ENCODE measurements at places on chromosomes 12 and 14.

DNA sequence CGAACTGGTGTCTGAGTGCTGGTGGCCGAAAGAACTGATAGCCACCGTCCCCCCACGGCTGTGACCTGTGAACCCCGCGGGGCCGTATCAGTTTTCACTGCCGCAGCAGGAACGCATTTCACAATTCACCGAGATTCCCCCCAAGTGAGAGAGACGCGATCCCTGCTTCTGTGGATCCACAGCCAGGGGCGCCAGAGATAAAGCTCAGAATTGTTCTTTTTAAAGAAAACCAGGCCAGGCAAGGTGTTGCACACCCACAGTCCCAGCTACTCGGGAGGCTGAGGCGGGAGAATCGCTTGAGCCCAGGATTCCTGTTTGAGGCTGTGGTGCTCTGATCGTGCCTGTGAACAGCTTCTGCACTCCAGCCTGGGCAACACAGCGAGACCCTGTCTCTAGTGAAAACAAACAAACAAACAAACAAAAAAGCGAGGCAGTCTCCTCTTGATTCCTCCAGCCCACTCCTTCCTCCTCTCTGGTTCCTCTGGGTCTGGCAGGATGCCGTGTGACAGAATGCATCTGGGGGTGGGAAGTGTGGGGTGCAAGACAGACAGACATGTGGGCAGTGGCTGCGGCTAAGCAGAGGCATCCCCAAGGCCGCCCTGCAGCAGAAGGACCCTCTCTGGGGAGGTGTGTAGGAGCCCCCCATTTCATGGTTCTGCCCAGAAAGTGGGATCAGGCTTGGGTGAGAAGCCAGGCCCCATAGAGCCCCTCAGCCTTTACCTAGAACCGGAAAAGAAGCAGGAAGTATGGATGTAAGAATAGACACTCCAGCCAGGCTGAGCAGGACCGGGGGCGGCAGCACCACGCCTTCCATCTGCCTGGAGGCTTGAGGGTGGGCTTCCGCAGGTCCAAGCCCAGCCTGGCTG, 39.2 kb upstream of the PPP1R13B start:
- DNase-seq = no peak

DNA sequence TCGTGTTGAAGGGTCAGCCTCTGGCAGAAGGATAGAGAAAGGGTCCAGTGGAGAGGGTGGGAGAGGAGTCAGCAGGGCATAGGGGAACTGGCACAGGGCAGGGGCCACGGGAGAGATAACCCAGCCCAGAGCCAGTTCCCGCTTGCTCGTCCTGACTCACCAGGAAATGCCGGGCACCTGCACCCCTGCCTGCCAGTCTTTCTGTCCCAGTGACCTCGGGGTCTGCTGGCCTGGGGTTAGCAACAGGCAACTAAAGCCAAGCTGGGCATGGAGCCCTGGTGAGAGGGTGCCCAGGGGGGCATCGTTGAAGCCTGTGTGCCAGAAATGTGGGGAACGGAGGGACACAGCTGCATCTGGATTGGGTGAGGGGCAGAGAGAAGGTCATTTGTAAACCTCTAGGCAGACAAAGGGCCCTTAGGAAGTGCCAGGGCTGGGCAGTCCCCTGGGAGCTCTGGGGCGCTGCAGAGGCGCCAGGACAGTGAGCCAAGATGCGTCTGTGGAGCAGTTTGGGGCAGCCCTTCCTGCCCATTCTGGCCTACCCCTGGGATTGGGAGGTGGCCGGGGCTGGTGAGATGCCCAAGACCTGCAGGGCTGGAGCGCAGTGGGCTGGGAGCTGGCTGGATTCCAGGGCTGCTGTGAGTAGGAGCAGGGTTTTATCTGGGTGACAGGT, 5.5 kb downstream of the TNFAIP2 start:
- DNase-seq = peak; percentile 81

DNA sequence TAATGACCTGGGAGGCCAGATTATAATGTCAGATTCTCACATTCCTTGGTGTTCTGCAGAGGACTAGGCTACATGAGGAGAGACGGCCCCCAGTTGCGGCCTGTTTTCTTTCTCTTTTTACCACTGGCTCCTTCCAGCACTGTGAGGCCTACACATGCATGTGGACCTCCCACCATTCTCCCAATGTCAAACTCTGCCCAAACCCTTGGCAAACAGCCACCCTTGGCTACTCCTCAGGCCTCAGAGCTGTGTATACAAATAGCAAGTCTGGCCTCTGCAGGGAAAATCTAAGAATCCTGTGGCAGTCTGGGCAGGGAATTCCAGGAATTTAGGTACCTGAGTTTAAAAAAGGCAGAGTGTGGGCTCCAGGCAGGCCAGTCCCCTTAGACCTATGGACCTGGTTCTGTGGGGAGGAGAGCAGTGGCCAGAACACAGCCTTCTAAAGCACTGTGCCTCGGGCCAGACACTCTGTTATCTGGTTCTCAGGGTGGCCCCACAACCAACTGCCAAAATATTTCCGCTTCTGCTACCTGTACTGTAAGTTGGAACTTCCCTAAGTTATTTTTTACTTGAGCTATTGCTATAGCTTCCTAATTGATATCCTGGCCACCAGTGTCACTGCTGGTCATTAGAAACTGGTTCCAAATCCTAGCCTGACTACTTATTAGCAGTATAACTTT, 19.9 kb upstream of the NEDD1 start:
- no peak for DNase-seq

DNA sequence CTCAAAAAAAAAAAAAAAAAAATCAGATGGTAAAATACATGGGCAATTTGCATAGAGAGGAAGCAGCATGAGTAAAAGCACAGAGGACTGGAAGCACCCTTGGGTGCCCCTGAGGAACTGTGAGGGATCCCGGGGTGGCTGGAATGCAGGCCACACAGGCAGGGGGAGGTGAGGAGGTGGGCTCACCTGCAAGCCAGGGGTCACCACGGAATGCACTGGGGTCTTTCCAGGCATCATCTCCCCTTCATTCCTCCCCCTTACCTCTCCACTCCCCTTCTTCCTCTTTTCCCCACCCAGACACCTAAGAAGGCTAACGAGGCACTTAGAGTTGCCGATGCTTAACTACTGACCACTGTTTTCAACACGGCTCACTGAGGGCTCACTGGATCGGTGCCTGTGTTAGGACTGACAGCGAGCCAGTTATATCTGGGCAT, 14.4 kb upstream of the HIP1R start:
- DNase-seq = no peak

- no peak for DNase-seq
These were observed 11.2 kb upstream of the LBHD2 start for GRCh38 chr14:103072595-103073366.

GRCh38 chr14:72714094-72714493, 179.8 kb downstream of the DPF3 start:
- DNase-seq = no peak

DNA sequence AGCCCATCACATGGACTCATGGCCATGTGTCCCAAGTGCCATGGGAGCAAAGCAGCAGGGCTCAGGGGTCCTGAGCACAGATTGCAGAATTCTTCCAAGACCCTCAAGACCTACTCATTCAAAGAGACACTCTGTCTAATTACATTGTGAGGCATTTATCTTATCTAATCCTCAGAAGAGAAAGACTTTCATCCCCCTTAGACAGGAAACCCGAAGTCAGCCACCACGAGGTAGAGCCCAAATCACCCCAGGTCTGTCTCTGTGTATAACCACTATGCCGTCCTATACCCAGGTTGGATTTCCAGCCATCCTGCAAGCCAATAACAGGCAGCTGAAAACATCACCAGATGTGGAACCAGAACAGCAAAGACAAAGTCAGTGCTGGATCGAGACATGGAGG, 8.9 kb upstream of the BCL11B start:
- DNase-seq = no peak

DNA sequence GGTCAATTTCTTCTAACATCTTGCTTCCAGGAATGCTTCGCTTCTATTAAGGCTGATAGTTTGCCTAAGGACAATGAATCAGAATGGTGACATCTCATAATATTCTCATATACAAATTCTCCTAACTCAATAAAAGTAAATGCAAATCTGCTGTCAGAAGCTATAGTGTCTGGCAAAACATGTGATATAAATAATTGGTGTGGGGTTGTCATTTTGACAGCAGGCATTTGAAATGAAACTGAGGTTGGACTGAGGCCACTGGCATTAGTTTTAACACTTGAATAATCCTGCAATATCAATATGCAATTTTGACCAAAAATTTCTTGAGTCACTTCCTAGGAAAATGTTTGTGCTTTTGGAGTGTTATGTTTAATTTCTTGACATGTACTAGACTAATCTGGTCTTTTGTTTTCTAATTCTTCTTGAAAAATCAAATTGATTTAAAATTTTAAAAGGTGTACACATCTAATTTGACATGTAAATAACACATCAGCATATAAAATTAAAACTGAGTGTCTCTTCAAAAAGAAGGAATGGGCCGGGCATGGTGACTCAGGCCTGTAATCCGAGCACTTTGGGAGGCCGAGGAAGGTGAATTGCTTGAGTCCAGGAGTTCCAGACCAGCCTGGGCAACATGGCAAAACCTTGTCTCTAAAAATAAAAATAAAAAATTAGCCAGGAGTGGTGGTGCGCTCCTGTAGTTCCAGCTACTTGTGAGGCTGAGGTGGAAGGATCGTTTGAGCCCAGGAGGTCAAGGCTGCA, 92.3 kb upstream of the BTG1 start:
- no peak for DNase-seq

GRCh38 chr12:56677680-56678079, 10.4 kb downstream of the PTGES3 start:
- DNase-seq = no peak

DNA sequence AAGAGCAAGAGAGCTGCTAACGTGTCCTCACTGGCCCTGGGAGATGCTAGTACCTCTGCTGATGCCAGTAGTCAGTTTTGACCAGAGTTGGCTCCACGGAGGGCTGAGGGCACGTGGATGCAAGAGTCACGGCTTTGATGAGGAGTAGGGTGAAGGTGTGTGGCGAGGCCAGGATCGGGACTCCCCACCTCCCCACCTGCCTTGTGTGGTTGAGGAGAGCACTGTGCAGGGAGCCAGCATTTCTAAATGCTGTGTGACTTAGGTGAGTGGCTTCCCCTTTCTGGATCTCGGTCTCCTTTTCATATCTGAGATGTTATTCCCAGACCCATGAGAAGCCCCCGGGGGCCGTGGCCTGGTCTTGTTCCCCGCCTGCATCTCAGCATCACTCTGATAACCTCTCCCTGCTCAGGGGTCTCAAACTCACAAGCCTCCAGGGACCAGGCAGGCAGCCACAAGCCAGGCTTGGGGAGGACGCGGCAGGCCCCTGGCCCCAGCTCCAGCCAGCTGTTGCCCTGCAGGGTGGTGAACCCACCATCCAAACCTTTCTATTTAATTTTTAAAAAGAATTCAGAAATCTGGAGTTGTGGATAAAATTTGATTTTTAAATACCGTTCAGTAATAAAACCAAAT, 32.1 kb downstream of the MVK start:
- DNase-seq = no peak

DNA sequence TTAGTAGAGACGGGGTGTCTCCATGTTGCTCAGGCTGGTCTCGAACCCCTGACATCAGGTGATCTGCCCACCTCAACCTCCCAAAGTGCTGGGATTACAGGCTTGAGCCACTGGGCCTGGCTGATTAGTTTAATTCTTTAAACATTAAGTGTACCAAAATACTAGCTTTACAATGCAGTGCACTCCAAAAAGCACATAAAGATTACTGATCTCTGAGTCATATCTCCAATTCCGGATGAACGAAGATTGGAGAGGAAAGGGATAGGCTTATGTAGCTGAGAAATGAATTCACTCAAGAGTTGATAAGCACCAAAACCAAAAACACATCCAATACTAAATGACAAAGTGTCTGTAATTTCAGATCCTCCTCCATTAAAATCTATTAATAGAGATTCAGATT, 15.1 kb downstream of the NAV3 start:
- peak; percentile 86 for DNase-seq

GRCh38 chr14:32561520-32561919, 232.4 kb downstream of the AKAP6 start:
- DNase-seq = peak; percentile 85

GRCh38 chr12:49043856-49044258, 16.7 kb downstream of the KMT2D start:
- DNase-seq = peak; percentile 37

DNA sequence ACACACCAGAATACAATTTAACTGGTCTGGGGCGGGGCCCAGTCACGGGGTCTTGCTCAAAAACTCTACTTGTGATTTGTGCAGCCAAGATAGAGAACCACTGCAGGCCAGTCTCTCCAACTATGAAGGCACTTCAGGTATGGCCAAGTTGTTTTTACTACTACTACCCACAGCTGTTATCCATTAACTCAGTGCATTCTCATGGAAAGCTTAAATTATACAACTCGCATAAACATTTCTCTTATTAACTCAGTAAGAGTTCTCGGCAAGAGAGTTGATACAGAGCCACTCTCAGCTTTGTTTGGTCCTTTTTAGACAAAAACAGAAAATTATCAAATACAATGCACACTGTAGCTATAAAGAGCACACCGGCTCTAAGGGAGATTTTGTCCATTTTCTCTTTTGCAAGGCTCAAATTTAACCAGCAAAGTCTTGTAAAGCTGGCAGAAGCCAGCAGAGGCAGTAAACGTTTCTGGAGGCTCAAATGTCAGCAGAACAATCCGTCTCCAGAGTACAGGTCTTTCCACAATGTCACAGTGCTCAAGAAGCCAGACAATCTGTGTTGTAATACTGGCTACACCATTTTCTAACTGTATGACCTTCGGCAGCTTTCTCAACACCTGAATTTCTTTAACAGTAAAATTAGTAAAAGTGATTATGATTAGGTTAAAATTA, 85.9 kb downstream of the PTGER2 start:
- peak; percentile 40 for DNase-seq

DNA sequence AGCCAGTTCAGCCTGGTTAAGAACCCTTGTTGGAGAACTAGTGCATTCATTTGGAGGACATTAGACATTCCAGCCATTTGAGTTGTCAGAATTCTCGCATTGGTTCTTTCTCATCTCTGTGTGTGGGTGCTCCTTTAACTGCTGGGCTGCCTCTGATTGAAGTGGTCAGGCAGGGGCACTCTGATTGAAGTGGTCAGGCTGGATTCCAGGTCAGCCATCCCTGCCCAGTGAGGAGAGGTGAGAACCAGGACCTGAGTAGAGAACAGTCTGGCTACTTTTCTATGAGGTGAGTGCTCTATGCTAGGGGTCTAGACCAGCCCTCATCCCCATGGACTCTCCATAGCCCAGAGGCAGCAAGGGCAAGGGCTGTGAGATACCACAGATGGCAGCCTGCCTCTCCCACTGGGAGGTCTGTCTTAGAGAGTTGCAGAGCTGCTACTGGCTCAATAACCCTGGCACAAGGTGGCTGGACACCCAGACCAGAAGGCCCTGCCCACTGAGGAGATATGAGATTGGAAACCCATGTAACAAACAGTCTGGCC, 691.6 kb downstream of the TMTC2 start:
- no peak for DNase-seq

DNA sequence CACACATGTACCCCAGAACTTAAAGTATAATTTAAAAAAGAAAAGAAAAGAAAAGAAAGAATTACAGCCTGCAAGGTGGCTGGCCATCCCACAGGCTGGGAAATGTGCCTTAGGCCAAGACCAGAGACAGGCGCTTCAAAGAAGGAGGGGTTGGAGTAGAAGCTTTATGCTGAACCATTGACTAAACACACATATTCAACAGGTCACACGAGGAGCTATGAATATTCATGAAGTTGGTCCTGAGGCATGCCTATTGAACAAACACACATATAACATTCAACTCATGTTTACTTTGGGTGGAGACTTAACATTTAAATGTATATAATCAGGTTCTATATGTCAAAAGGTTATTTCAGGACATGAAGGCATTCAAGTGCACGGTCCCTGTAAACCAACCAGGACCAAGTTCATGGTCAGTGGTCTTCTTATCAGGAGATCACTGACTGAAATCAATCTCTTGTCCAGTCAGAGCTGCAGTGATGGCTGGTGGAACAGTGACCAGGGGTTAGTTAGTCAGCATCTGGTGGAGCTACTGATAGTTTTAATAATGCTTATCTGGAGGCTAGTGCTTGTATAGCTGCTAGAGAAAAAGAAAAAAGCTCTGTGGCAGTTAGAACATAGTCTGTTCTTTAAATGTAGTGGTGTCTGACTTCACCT, 35.6 kb upstream of the ITPR2 start:
- no peak for DNase-seq
